ENCODE measurements at places on chromosomes 16 and 17.

GRCh38 chr16:19502395-19503131, 19.3 kb downstream of the GDE1 start:
- peak; percentile 100 for DNase-seq

- DNase-seq, result peak; percentile 39
These were observed at the start of gene IL21R for GRCh38 chr16:27401768-27402568. Gene IL21R (plus strand): TSS chr16:27402174. CDS start chr16:27430072, 27,898 bp downstream.

DNA sequence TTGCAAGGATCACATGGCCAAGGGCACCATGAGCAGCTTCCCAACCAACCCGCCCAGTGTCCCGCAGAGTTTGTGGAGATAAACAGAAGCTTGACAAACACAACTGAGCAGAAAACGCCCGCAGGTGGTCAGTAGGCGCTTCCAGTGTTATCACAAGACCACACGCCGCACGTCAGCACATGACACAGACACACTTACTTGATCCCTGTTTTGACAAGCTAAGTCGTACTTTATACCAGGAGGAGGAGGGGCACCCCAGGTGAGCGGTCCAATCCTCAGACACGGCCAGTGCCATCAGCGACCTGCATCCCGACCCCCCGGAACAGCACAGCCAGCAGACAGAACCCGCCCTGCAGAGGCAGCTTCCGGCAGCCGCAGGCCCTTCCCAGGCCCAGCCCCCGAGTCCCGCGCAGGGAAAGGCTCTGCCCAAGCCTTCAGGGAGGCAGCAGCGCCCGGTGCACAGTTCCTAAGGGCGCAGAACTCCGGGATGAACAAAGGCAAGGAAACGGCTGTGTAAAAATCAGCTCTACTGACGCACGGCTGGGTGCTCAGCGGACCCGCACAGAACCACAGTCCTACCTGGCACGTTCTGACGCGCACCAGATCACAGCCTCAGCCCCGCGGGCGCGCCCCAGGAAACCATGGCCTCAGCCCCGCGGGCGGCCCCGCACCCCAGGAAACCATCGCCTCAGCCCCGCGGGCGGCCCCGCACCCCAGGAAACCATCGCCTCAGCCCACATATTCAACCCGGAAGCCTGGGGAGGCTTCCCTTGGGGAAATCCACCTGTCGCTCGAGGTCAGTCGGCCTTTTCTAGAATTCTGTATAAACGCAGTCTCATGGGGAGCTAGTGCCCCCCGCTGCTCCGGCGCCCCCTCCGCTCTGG, 27.8 kb downstream of the AXIN1 start:
- DNase-seq, result no peak

- no peak for DNase-seq
These were observed 92.8 kb downstream of the KATNIP start for GRCh38 chr16:27642756-27643155.

DNA sequence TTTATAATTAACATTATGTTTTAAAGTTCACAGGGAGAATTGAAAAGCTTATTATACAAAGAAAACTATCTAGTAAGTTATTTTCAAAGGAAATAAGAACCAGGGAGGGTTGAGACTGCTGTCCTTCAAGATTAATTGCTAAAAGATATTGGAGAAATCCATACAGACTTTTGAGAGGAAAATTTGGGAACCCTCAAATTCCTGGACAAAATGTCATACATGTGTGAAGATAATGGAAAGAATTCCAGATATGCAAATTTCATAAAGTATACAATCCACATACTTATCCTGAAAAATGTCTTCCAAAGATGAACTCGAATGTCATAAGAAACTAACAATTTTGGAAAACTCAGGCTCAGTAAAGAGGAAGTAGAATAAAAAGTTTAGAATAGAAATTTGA, 213.8 kb downstream of the HS3ST3A1 start:
- DNase-seq, result no peak

GRCh38 chr16:4026854-4027253, 89.4 kb downstream of the ADCY9 start:
- DNase-seq, result no peak

DNA sequence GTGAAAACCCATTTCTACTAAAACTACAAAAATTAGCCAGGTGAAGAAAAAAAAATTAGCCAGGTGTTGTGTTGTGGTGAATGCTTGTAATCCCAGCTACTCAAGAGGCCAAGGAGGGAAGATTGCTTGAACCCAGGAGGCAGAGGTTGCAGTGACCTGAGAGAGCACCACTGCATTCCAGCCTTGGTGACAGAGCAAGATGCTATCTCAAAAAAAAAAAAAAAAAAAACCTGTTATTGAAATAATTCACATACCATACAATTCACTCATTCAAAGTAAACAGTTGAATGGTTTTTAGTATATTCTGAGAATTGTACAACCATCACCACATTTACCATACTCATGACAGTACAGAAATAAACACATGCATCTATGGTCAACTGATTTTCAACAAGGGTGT, 31.0 kb downstream of the ZNRF1 start:
- no peak for DNase-seq

DNA sequence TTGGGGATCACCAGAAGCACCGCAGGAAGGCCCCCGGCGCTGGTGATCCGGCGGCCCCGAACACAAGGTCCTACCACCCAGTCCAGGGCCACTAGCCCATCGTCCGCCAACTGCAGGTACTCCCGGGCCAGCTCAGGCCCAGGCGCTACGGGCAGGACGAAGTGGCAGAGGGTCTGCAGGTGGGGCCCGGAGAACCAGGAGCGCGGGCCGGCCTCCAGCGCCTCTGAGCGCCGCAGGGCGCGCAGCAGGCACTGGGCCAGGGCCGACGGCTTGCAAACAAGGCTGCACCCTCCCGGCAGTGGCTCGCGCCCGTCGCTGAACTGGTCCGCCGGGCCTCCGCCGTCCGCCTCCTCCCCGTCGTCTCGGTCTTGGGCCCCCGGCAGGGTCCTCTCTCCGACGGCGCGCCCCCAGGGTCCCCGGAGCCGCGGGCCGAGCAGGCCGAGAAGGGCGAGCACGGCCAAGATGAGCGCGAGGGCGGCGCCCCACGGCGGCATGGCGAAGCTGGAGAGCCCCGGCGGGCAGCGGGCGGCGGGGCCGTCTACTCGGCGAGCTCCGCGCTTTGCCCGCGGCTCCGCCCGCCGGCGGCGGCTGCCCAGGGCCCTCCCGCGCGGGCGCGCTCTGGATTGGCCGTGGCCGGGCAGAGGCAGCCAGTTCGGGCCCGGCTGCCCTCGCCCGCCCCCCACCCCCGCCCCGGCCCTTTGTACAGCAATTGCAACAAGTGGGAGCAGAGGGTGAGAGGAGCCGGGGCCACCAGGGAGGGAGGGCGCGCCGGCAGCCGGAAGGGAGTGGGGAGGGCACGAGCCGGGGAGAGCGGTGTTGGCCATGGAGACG, at the start of gene ABHD15:
Gene ABHD15 (minus strand): TSS at position 565 of the 831 bp plus-strand sequence. CDS start 71 bp downstream, at position 494.
- peak; percentile 70 for DNase-seq

DNA sequence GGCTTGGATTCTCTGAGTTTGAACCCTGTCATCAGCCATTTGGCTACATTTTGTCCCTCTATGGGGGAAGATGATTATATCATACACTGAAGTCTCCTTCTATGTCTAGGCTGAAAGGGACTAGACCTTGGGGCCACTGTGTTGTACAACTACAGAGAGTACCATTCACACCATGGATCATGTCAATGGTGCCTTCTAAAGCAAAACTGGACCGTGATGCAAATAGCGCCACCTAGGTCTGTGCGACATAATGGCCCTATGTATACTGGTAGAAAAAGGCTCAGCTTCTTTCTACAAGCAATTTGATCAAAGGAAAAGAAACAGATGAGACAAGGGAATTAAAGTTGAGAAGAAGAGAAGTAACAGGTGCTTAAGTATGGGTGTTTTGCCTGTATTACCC, 100.7 kb downstream of the LYRM1 start:
- no peak for DNase-seq

GRCh38 chr17:73343168-73343634, 31.4 kb upstream of the CDC42EP4 start:
- DNase-seq, result no peak

DNA sequence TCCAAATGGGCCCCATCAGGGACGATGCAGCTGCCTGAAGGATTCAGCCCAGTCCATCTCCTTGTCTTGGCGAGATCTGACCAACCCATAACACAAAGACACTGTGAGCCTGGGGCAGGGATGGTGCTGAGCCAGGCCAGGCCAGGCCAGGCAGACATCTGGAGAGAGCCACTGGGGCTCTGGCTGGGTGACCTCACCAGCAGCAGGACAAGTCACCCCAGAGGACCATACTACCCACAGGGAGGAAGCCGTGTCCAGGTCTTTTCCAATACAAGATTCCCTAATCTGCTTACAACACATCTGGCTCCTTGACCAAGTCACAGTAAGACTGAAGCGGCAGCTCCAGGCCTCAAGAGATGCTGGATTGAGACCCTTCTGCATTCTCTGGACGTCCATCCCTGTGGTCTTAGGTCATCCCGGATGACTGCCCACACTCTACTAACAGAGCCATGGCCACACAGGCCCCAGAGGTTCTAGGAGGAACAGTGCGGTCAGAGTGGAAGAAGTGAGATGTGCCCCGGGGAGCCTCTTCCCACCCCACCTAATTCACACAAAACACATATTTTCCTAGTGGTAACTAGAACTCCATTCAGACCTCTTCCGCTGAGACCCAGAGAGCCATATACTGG, 81.8 kb upstream of the RCVRN start:
- no peak for DNase-seq

GRCh38 chr17:71472809-71473789, 647.7 kb upstream of the SOX9 start:
- DNase-seq, result peak; percentile 78

DNA sequence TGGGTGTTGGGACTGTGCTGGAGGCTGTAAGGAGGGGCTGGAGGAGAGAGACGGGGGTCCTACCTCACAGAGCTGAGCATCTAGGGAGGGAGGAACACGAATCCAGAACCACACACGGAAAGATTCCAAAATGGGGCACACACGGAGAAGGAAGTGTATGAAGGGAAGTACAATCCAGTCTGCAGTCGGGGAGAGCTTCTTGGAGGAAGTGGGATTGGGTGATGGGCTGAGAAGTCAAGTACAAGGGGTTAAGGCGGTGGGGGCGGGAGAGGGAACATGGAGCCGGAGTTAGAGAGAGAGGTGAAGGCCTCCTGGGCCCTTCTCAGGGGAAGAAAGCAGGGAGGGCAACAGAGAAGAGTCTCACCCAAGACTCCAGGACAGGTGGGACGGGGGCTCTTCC, 107.5 kb upstream of the CREBBP start:
- DNase-seq, result no peak

DNA sequence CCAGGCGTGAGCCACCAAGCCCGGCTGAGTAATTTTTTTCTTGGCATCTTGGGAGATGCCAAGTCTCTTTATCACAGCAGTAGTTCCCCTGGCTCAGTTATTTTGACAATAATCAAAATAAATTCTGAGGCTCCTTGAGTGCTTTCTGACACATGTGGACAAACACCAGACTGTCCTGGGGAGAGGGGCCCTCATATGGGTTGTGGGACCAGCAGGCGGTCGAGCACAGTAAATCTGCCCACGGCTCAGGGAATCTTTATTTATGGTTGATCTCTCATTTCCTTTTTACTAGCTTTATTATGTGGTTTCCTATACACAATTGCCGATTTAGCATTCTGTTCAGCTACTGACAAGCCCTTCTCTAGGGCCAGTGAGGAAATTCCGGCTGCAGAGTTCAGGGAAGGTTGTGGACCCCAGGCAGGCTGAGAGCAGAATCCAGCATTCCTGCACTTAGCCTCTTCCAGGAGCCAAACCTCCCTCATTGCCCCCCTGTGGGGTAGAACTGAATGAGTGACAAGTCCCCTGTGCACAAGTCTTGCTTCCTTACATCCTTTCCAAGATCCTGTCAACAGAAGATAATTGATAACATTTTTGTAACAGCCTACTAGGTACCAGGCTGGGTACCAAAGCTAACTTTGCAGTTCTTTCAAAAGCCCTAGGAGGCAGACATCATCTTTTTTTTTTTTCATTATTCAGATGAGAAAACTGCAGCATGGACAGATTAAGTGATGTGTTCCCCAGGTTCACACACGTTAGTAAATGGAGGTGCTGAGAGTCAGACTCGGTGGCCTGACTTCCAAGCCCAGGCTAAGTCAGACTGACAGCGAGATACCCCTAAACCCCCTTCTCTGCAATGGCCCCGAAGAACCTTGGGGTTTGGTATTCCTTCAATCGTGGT, 40.2 kb downstream of the HS3ST3B1 start:
- DNase-seq, result no peak

- DNase-seq, result no peak
These were observed 304.6 kb downstream of the ABCC12 start for GRCh38 chr16:47851146-47851545.

- DNase-seq, result peak; percentile 78
These were observed 14.4 kb downstream of the ASPSCR1 start for GRCh38 chr17:81991684-81992305.

GRCh38 chr16:55568207-55568606, 1.7 kb downstream of the CAPNS2 start:
- no peak for DNase-seq

GRCh38 chr17:74403512-74404137, 28.3 kb upstream of the GPRC5C start:
- DNase-seq, result no peak

- DNase-seq, result no peak
These were observed 68.2 kb upstream of the ZNF423 start for GRCh38 chr16:49924078-49924477.

DNA sequence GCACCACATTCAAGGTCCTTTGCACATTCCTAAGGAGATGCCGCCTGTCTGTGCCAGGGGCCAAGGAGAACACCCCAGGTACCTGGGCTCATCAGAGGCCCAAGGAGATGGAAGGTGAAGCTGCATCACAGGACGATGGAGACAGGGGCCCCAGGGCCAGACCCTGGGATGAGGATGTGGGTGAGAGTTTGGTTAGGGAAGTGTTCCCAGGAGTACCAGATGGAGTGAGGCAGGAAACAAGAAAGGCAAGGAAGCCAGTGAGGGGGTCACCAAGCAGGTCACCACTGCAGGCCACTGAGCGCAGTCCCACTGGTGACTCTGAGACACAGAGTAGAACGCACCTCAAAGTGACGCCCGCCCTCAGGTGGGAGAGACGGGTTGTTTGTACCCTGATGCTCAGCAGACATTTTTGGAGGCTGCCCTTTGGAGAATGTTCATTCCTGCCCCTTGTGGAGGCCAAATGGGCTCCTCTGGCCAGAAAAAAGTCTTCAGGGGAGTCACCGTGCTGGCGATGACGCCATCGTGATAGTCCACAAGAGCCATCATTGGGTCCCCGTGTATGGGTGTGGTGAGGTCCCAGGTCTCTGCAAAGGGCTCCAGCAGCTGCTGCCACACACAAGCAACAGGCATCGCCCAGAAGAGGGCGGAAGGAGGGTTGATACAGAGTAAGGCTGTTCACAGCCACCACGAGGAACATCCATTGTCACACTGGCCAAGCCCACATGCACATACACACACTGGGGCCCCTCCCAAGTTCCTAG, 57.5 kb downstream of the BEAN1 start:
- no peak for DNase-seq

- DNase-seq, result no peak
These were observed 79.6 kb downstream of the FOXL1 start for GRCh38 chr16:86657972-86658371.

Measured in NCI-H510A treated with DMSO at 0.1 percent for 48 hours (cell line).